ENCODE measurements at places on chromosomes 12 and 14.

DNA sequence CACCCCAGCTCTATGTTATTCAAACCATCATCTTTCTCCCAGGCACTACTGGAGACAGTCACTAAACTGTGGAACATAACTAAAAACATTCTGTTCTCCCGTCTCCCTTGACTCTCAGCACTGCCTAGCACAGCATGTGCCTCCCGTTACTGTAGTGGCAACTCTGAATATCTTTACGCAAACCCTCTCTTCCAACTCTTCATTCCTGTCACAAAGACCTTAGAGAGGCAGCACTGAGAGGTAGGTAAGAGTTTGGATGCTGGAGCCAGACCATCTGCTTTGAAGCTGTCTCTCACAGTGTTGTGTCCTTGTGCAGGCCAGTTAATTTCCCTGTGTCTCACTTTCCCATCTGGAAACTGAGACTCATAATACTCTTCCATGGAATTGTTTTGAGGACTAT, 108.1 kb downstream of the DIP2B start:
- DNase-seq = no peak

- no peak for DNase-seq
Measured at GRCh38 chr14:64602826-64603225, 53.1 kb downstream of the PPP1R36 start.

DNA sequence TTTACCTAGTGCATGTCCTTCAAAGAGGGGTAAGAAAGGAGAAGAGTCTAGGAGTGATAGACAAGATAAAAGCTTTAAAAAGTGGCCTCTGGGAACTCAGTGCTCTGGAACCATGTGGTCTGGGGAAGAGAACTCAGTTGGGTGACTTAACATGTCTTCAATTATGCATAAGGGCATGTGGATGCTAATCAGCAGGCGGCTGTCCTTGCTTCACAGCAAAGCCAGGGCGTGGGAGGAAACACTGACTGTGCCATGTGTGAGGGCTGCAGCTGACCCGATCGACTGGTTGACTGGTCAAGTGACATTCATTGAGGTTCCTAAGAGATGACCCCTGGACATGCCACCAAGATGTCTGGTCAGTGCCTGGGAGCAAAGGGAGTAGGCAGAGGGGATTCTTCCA, 1053.8 kb downstream of the BCL11B start:
- no peak for DNase-seq

GRCh38 chr12:99108924-99109323, 463.8 kb downstream of the APAF1 start:
- no peak for DNase-seq

DNA sequence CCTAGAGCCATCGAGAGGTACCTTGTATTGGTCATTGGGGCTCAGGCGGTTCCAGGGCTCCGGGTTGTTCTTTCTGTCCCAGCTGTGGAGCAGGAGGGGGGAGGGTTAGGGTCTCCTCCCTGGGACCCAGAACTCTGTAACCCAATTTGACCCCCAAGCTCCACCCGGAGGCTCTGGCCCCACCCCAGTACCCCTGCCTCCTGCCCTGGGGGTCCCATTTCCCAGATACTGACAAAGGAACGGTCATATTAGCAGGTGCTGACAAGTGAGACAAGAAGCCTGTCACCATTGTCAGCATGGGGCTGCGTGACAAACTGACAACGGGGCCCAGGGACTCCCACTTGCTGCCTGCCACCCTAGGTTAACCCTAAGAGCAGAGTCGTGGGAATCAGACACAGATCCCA, 6.2 kb downstream of the SHMT2 start:
- DNase-seq = no peak

DNA sequence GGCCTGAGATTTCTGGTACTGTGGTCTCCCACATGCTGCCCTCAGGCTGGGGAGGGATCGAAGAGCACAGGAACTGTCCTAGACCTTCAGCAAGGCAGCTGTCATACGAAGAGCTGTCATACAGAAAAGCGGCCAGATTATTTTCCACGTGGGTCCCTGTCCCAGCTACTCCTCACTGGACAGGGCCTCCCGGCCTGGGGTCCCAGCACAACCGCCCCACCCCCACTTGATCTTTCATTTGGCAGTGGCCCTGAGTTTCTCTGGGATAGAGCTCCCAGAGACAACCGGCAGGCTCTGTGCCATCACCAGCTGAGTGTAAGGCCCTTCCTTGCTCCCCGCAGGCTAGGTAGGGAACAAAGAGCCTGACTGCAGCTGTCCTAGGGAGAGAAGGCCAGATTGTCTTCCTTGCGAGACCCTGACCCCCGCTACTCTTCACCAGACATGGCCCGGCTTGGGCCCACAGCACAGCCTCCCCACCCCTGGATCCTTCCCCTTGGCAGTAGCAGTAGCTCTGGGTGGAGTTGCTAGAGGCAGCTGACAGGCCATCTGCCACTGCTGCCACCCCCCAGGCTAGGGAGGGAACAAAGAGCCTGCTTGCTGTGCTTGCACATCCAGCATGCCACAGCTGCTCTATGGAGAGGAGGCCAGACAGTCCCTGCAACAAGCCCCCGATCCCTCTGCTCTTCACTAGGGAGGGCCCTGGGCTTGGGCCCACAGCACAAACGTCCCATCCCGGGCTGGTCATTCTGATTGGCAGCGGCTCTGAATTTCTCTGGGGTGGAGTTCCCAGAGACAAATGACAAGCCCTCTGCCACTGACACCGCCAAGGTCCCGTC, 3.1 kb upstream of the OR4N2 start:
- DNase-seq = no peak

DNA sequence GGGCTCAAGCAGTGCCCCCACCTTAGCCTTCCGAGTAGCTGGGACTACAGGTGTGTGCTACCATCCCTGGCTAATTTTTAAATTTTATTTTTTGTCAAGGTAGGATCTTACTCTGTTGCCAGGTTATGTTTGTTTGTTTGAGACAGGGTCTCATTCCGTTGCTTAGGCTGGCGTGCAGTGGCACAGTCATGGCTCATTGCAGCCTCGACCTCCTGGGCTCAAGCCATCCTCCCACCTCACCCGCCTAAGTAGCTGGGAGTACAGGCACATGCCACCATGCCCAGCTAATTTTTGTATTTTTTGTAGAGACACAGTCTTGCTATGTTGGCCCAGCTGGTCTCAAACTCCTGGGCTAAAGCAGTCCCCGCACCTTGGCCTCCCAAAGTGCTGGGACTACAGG, 83.3 kb upstream of the KCNH3 start:
- DNase-seq = no peak

DNA sequence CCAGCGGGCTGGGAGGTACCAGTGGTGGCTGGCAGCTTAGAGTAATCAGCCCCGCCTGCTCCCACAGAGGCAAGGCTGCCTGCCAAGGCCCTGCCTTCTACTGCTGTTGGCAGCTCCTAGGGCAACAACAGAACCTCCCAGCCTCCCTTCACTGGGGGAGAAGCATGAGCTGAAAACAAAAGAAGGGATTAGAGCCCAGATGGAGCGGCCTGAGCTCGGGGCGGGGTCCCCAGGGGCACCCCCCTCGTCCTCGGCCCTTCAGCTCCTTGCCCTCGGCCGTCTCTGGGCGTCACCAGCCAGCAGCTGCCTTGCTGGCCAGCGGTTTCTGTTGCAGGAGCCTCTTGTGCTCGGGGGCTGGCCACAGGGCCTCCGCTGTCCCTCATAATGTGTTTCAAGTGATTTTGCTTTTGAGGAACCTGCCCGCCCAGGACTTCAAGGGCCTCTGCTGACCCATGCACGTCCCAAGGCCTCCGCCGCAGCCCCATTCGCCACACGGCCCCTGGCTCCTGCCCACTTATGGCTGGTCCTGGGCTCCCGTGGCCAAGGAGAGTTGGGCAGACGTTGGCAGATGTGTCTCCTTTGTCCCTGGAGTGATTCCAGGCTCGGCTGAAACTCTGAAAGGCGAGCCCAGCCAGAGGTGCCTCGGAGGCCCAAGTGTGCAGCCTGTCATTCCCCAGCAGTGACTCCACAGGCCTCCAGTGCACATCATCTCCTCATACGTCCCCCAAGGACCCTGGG, 49.7 kb downstream of the PSMA6 start:
- no peak for DNase-seq

DNA sequence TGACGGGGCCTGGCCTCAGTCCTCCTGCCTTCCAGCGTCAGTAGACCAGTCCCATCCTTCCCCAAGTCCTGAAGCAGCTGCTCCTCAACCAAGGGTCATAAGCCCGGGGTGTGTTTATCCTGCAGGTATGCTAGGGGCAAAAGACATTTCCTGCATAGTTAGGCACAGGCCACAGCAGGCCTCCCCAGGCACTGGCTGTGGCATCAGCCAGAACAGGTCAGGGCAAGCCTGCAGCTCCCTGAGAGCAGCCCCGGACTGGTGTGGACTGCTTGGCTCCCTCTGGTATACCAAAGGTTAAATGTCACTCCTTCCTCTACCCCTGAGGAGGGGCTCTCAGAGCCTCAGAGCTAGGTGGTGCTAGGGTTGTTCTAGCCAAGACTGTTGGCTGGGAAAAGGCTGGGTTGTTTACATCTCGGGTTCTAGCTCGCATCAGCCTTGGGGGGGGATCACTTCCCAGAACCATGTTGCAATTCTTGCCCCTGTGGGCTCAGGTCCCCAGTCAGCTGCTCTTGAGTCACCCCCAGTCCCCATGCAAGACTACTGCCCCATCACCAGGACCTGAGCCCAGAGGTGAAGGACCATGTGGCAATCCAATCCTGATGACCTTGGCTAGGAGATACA, 2.9 kb downstream of the MMP14 start:
- DNase-seq = no peak

GRCh38 chr12:65308006-65308405, 29.5 kb downstream of the MSRB3 start:
- no peak for DNase-seq

GRCh38 chr12:43579206-43579605, 27.2 kb upstream of the ADAMTS20 start:
- DNase-seq = no peak

- no peak for DNase-seq
Measured at GRCh38 chr14:103398427-103399195, 13.4 kb downstream of the MARK3 start.

GRCh38 chr12:59627582-59627981, 31.8 kb downstream of the SLC16A7 start:
- no peak for DNase-seq

DNA sequence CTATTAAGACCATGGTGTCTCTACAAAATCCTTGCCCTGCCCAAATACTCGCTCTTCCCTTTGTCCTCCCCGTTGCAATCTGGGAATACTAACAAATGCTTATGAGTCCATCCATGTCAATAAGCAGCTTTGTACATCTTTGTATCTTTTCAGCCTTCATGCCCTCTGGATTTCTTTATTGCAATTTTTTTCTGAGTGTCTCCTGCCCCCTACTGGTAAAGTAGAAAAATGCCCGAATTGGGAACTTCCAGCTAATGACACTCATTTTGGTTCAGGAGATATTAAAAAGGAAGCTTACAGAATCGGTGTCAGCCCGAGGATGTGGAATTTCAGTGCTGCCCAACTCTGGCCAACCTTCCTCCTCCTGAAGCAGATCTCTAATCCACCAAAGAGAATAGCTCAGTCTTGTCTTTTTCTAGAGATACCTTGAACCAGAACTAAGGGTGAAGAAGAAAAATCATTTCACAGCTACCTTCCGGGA, 46.0 kb downstream of the SH2B3 start:
- no peak for DNase-seq

- DNase-seq = no peak
Measured at GRCh38 chr14:102941419-102942011, 19.1 kb downstream of the AMN start.

DNA sequence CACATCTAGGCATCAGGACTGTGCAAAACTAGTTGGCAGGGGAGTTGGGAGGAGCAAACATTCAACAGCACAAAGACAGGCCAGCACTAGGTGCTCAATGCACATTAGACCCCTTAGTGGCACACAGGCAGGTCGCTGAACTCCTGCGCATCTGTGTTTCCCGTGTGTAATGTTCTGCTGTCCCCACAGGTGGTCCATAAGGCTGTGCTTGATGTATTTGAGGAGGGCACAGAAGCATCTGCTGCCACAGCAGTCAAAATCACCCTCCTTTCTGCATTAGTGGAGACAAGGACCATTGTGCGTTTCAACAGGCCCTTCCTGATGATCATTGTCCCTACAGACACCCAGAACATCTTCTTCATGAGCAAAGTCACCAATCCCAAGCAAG, 11.2 kb downstream of the SERPINA3 start:
- no peak for DNase-seq

- no peak for DNase-seq
Measured at GRCh38 chr12:54272214-54272613, 7.7 kb downstream of the CBX5 start.

DNA sequence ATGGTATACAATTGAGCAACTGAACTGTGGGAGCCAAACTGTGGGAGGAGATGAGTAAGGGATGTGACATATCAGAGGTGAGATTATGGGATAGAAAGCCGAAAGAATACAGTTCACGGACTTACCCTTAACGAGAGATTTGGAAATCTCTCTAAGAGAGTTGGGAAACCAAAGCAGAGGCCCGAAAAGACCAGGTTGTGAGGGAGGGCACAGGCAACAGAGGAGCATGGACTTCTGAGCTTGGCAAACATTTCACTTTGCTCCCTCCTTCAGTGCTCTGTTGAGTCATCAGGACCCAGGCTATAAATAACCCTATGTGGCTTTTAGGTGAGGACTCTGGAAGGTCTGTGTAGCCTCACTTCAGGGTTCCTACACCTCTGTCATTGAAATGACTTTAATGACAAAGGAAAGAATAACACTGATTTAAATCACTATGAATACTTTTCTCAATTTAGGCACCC, 120.6 kb downstream of the TGFB3 start:
- no peak for DNase-seq

- no peak for DNase-seq
Measured at GRCh38 chr14:69260861-69261564, 1.1 kb downstream of the GALNT16 start.

- no peak for DNase-seq
Measured at GRCh38 chr12:79886917-79887519, 47.9 kb downstream of the PPP1R12A start.
